Lower leg skin (tissue), 4 donors: ENCODE measurements at places on chromosomes 7 and 10.

DNA sequence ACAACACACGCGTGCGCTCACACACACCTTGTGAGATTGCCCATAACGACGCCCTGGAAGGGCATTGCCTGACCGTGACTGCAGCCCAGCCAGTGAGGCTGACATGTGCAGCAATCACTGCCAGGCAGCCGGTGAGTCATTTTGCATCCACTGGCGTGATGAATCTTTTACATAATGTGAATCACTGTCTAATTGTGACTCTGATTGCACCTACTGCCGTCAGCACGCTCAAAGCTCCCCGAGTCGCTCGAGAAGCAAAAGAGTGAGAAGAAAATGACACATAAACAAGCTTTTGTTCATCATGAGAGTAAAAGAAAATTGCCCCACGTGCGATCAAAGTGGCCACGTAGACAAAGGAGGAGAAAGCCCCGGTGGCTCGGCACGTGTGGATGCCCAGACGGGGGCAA lies 117.4 kb upstream of the PFKP start:
- no peak for DNase-seq

- no peak for DNase-seq
These were observed 5.8 kb upstream of the UPP1 start for GRCh38 chr7:48083114-48083830.

DNA sequence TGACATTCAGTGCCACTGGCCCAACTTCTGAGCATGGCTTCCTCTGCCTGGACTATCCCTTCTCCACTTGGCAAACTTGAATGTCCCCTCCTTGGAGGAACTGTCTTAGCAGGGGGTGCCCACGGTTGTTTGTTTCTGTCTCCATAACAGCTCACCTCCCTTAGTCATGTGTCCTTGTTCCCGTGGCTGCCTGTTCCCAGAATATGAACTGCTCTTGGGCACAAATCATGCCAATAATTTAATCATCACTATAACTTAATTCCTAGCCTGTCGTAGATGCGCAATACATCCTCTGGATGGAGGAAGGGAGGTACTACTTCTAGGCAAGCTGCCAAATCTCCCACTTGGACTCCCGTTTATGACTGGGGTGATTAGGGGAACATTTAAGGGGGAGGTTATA lies 173.1 kb downstream of the MYOF start:
- no peak for DNase-seq

DNA sequence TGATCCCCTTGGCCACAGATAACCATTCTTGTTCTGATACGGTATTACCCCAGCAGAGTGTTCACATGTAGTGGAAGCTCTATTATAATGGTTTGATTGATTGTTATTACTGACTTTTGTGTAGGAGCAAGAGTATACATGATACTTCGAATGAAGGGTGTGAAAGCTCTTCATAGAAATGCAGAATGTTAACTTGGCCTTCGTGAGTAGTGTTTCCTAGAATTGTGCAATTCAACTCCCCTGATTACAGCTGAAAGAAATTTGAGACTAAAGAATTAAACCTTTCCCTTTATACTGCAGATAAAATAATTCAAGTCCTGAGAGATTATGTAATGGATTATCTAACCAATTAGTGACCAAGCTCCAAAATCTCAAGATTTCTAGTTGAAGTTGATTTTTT lies 38.2 kb downstream of the MKLN1 start:
- no peak for DNase-seq

GRCh38 chr10:105514106-105514505 lies 873.0 kb downstream of the SORCS3 start:
- no peak for DNase-seq

GRCh38 chr7:120412139-120413050 lies 139.4 kb downstream of the KCND2 start:
- no peak for DNase-seq

- DNase-seq = no peak
These were observed 114.1 kb downstream of the CPED1 start for GRCh38 chr7:121102619-121103018.

- no peak for DNase-seq
These were observed 450.6 kb upstream of the SORCS1 start for GRCh38 chr10:107614939-107615685.

DNA sequence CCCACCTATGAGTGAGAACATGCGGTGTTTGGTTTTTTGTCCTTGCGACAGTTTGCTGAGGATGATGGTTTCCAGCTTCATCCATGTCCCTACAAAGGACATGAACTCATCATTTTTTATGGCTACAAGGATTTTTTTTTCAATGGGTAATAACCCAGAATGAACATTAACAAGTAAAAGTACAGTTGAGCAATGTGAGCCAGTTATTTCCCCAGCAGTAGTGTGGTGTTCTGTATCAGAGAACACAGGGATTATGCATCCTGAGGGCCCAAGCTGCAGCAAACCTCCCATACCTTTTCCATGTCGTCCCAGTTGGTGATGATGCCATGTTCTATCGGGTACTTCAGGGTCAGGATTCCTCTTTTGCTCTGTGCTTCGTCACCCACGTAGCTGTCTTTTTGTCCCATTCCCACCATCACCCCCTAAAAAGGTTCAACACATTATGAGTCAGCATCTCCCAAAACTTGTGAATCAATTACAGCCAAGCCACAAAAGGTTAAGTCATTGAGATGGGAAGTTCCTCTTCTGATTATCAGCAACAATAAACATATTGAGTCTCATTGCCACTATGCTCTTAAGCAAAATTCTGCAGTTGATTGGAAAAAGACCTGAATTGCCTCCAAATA lies 5.5 kb downstream of the ACTA2 start:
- DNase-seq = no peak

GRCh38 chr10:132988988-132989387 lies 46.6 kb upstream of the CFAP46 start:
- no peak for DNase-seq

GRCh38 chr7:136953386-136953785 lies 84.9 kb downstream of the CHRM2 start:
- no peak for DNase-seq

GRCh38 chr10:101241840-101242707 lies 12.8 kb upstream of the LBX1 start:
- DNase-seq = no peak

DNA sequence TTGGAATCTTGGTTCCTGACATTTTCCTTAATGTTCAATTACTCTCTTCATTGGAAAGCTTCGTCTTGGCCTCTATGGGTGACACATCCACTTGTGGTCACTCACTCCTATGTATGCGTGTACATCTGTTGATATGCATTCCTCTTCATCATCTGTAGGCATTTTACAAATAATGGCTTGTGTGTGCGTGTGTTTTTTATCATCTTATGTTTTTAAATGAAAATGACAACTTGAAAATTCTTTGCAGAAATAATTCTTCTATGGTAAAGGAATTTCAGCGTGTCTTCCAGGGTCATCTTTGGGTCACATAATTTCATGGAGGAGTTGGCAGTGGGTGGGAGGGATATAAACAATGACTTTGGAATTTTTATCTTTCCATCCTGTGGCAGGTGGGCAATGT lies 925.1 kb downstream of the LRMDA start:
- DNase-seq = no peak

DNA sequence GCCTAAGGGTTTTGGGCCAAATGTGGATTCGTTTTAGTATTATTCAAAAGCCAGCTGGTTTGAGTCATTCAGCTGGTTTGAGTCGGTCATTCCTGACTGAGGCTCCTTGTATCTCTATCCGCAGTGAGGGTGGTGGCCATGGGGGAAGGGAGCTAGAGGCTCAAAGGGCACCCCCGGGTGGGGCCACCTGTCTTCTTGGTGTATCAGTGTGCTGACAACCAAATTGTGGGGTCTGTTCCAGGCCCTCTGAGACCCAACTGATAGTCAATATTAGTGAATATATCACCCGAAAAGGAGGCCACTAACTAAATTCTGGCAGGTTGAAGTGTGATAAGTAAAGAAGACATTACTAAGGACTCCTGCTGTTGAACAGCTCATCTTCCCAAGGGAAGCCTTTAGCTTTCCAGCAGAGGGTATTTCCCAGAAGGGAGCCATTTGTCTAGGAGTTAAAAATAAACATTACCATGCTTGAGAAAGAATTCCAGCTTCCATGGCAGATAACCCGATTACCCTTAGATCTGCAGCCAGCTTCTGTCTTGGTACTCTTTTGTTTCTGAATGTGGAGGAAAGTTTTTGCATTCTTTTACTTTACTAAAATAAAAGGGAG lies 29.9 kb upstream of the DDX50 start:
- no peak for DNase-seq

DNA sequence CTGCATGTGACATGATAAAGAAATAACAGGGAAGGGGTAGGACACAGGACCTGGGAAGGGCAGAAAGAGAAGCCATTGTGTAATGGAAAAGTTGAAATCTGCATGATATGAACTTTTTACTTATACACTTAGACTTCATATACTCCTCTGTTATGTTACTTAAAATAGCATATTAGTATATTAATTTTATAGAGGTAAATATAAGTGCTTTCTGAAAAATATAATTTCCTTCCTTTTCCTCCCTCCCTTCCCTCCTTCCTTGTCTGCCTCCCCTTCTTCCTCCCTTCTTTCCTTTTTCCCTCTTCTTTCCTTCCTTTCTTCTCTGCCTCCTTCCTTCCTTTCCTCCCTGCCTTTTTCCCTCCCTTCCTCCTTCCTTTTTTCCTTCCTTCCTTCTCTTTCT lies 363.7 kb downstream of the CALN1 start:
- DNase-seq = no peak

DNA sequence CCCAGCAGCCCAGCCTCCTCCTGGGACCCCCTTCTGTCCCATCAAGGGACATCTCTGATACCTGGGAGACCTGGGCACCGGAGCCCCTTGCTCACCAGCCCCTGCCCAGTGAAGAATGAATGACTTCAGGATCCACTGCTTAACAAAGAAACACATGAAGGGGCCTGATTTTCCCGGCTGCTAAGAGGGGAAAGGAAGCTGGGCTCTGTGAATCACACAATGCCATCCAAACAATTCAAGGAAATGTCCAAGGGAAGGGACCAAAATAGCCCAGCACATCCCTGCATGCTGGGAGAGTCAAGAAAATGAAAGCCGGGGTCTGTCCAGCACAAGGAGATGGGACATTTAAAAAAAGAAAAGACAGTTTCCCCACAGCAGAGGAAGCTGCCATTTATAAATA lies 128.7 kb upstream of the JCAD start:
- no peak for DNase-seq
